Fibroblast of skin of left quadriceps (primary cell): ENCODE measurements at places on chromosomes 16 and 17.

DNA sequence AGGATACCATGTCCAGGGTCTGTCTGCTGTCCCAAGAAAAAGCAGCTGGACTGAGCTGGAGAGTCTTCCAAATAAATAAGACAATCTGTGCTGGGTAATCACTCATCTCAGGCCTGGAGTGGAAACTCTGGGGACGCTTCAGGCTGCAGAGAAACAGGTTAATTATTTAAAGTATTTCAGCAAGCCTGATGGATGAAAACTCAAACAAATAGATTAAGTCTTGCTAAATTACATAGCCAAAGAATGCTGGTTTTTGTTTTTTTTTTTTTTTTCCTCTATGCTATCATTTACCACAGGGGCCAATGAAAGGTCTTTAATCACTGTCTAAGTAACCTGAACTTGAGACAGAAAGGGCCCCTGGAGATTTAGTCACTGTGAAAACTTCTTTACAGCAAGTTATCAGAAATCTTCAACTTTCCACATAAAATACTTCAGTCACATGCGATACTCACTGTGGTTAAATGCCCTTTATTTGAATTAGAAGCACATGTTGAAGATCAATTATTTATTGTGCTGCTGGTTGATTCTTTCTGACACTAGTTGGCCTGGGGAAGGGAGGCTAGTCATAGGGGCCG is 31.0 kb upstream of the KCNJ2 start:
- DNase-seq = peak; percentile 29

DNA sequence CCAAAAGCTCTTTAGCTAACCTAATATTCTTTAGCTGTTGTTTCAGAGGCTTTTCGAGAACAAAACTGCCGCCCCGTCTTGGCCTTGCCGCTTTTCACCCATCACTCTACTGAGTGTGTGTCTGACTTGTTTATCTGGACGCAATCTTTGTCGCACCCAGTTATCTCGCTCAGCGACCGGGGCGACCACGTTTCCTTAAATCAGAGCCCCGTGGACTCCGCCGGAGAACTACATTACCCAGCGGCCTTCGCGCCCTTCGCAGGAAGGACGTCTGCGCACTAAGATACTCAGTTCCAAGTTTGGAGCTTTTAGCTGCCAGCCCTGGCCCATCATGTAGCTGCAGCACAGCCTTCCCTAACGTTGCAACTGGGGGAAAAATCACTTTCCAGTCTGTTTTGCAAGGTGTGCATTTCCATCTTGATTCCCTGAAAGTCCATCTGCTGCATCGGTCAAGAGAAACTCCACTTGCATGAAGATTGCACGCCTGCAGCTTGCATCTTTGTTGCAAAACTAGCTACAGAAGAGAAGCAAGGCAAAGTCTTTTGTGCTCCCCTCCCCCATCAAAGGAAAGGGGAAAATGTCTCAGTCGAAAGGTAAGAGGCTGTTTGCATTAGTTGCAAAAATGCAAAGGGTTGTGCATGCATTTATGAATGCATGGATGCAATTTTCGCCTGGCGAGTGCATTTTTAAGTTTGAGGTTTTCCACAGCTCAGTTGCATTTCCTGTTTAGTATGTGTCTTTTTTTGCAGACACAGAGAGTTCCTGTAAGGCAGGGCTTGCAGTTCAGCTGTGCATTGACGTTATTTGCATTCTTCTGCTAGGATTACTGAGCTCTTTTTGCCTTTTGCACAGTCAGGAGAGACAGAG is at the start of gene MAP2K6:
Gene MAP2K6 (plus strand): TSS at position 290 of the 867 bp plus-strand sequence. CDS start 288 bp downstream, at position 578.
- DNase-seq = no peak

DNA sequence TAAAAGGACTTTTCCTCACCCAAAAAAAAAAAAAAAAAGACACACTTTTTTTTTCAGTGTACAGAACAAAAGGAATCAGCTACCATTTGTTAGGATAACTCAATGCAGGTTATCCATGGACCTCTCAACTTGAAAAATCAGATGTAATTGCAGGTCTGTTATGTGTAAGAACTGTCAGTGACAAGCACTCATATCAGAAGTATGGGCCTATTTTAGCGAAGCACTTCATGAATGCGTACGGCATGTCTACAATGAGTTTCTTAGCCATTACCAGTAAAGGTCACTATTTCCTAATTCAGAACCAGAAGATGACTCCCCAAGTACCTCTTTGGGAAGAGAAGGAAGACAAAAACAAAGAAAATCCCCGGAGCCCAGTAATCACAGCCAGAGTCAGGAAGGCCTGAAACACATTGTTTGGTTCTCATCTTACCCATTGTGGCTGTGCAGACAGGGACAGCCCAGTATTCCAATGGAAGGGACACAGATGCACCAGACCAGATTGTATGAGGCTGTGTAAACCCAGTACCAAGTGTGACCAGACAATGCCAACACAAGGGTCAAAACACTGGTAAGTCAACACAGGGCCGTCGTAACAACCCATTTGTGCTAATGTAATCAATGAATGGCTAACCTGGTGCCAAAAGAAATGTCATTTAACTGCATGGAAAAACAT is 188.0 kb downstream of the PMP22 start:
- DNase-seq = no peak

DNA sequence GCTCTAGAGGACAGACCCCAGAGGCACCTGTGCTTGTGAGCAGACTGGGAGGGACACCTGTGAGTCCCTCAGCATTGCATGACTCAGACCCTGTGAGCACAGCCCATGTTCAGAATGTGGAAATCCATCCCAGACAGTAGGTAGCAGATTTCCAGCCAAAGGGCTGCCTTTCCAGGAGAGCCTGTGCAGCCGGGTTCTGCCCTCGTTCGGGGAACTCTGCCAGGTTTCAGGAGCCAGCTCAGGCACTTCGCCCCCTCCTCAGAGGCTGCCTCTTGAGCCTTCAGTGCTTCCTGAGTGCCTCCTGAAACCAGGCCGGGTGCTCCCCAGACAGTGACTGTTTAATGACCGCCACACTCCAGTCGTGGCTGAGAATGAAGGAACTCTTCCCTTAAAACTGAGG is 23.3 kb upstream of the SDR42E2 start:
- no peak for DNase-seq

- peak; percentile 96 for DNase-seq
These were observed 1.0 kb downstream of the GGNBP2 start for GRCh38 chr17:36545465-36546417.

GRCh38 chr16:54135361-54136275 is 151.0 kb downstream of the IRX3 start:
- DNase-seq = peak; percentile 55

GRCh38 chr16:26777821-26778220 is 288.9 kb upstream of the C16orf82 start:
- DNase-seq = no peak

- no peak for DNase-seq
These were observed at the start of the genes KCTD19 and LRRC36 for GRCh38 chr16:67326472-67327309. Gene KCTD19 (minus strand): TSS chr16:67326741. CDS start chr16:67326707, 34 bp downstream. Gene LRRC36 (plus strand): TSS chr16:67326815. CDS start chr16:67326863, 48 bp downstream.

DNA sequence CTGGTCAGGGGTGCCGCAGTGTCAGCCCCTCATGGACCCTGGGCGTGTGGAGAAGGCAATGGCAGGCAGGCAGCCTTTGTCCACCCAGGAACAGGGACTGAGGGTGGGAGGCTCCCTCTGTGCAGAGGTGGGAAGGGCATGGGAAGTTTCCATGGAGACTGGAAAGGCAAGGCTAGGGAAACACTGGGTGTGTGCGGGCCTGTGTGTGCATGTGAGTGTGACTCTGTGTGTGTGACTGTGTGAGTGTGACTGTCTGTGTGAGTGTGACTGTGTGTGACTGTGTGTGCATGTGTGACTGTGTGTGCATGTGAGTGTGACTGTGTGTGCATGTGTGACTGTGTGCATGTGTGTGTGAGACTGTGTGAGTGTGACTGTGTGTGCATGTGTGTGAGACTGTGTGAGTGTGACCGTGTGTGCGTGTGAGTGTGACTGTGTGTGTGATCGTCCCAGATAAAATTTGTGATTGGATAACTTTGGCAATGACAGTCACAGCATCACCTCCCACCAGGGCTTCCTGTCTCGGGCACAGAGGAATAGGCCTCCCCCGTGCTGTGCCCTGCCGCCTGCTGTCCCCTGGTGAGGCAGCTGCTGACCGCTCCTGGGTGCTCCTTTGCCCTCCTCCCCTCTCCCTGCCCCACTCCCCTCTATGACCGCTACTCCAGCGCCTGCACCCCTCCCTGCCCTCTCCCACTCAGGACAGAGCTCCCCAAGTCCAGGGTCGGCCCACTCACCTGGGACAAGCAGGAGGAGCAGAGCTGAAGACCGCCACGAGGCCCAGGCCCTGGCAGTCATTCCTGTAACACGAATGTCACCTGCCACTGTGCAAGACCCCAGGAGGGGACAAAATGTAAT is 698 bp downstream of the CD300C start:
- no peak for DNase-seq

DNA sequence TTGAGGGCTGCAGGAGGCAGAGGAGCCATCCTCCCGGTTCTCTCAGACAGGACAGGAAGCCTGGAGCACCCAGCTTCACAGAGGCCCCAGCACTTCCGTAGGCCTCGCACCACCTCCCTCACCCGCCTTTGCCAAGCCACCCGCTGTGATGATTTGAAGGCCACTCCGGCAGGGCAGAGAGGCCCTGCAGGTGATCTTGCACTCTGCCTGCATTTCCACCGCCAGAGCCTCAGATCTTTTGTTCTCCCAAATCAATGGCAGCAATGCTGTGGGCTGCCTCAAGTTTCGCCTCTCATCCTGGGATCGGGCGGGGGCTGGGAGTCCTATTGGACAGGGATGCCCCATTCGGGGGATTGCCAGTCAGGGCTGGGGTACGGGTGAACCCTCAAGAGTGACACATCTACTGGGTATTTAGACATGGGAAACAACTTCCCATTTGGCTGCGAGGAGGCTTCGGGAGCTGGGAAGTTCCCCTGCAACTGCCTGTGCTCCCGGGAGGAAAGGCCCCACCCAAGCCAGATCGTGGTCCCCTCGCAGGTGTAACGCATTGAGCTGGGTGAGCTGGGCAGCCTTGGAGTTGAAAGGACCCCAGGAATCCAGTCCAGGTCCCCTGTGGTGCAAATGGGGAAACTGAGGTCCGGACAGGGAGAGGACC is 34.8 kb upstream of the PEMT start:
- DNase-seq = no peak

DNA sequence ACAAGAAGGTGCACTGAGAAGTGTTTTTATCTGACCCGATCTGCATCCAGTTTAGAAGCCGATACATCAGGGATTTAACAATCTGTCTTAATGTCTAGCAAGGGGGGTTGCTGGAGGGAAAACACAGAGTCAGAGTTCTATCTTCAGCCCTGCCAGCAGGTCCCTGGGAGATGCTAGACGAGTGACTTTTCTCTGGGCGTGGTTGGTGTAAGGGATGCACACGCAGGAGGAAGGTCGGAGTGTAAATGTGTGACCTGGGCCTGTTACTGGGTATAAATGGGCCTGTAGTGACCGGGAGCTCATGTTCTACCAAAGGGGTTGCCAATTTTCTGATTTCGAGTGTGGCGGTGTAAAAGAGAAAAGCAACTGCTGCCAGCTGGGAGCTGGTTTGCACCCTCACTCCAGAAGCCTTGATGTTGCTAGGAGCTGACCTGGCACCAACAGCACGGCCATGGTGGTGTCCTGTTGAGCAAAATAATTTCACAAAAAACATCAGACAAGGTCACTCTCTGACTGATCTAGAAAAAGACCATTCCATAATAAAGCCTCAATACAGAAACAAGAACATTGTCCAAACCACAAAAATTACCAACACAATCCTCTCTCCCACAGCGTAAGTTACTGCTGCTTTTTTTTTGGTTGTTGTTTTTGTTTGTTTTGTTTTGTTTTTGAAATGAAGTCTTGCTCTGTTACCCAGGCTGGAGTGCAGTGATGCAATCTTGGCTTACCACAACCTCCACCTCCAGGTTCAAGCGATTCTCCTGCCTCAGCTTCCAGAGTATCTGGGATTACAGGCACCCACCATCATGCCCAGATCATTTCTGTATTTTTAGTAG is 1.3 kb upstream of the KCTD13 start:
- DNase-seq = no peak

DNA sequence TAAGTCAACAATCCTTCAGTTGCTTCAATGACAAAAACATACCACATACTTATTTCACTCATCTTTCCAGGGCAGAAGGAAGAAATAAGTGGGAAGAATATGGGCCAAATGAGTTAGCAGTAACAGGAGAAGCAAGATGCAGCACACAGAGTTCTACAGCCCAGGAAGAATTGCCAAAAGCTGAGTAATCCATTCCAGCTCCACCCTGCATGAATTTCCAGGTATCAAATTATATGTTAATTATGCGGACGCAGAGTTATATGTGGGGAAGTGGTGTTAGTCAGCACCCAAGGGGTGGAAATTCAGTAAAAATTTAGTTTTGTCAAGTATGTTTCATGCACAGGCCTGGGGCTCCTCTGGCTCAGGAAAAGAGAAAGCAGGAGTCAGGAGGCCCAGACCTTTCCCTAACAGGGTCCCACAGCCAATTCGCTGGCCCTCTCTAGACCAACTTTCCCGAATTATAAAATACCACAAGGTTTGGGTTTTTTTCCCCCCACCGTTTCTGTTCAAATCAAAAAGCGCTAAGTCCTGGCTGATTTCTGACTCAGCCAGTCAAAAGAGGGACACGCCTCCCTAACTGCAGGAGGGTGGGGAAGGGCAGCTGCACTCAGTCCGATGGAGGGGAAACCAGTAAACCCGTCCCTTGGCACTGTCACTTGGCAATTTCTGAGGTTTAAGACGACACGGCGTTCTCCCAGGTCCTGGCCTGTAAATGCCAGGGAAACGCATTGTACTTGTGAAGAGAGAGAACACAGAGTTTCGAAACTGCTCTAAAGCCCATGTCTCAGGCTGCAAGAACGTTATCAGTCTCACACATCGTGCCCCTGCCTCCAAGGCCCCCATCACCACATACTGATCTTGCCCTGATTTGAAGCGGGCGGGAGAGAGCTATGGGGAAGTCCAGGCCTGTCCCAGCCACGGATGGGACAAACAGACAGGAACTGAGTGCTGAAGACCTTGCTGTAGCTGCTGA is 58.1 kb downstream of the ZFHX3 start:
- peak; percentile 88 for DNase-seq

- DNase-seq = no peak
These were observed 449.5 kb upstream of the PSMD7 start for GRCh38 chr16:73847090-73847489.

DNA sequence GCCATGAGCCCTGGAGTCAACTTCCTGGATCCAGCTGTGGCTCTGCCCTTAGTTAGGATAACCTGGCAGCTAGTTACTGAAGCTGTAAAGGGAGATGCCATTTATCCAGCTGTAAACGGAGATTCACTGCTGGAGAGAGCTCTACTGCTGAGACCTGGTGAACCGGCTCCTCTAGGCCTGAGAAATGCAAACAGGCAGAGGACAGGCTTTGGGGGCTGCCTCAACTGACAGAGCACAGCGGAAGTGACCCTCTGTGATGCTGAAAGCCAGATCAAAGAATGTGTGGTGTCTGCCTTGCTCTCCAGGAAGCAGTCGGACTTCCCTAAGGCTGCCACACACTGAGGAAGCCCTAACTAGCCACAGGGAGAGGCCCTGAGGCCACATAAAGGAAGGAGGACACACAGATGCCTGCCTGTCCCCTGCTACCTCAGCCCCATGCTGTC is 21.9 kb upstream of the GPRC5C start:
- DNase-seq = no peak

- no peak for DNase-seq
These were observed 23.1 kb upstream of the GPRC5C start for GRCh38 chr17:74408815-74409214.

- DNase-seq = no peak
These were observed 177.2 kb downstream of the ABCC12 start for GRCh38 chr16:47978491-47979163.
